ENCODE measurements at places on chromosomes 3 and 15. TPM values are rescaled to one million over a fixed set of nuclear protein-coding genes. Genes with fewer than 3 reads are reported as not detected.
A peak's percentile ranks its signal among the peaks of the same experiment; 100 is the strongest.

GRCh38 chr15:100495861-100496260 lies 32.9 kb downstream of the CERS3 start:
- peaks cover 5% of the 10 kb centered on the region for H3K27me3 ChIP-seq
- no peak overlapping the region for H3K4me3 ChIP-seq
- peaks cover 3% of the 10 kb centered on the region for H3K4me1 ChIP-seq
- H3K27ac ChIP-seq = no peak overlapping the region
- no peak for DNase-seq
- no peaks in the 10 kb centered on the region for H3K36me3 ChIP-seq

DNA sequence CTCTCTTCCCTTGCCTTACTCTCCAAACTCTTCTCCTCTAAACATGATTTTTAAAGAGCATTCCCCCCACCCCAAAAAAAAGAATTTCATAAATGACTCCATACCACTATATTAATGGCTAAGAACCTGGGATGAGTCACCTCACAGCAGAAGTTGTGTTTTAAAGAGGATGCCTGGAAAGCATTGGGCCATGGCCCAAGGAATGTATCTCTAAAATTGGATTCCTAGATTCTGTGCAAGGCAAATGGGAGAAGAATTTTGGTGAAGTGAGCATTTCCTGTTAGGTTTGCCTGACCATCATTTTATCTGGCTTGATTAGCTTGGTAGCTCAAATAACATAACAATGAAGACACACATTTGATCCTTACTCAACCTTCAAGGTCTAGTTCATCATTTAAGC lies 251.4 kb downstream of the NR1D2 start:
- no peak for DNase-seq
- no peak overlapping the region for H3K4me3 ChIP-seq
- H3K27me3 ChIP-seq = peaks cover 6% of the 10 kb centered on the region
- no peaks in the 10 kb centered on the region for H3K36me3 ChIP-seq

DNA sequence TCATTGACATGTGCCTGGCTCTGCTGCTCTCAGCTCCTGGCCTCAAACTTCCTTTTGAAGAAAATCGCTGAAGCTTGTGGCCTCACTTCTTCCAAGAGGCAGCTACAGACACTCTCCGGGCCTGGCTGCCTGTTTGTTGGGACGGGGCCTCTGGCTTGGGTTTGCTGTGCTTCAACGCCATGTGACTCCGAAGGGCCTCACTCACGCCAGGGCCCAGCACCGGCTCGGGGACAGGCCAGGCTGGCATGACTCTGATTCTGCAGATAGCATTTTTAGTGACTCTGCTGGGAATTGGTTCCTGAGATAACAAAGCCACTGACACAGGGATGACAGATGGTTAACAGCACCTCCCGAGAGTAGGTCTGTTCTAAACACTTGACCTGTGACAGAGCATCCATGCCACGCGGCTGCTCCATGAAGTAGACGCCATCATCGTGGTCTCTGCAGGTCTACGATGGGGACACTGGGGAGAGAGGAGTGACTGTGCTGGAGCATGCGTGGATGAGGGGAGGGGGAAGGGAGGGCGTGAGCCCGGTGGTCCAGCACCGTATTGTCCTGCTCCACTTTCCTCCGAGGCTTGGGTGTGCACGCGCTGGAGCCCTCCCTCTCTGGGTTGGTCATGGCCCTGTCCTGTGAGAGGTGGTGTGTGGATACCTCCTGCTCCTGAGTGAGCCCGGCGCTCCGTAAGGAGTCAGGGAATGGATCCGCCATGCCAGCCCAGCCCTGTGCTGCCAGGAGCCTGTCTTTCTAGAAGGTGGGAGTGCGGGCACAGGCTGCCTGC lies 133.6 kb downstream of the TJP1 start:
- H3K27me3 ChIP-seq = peaks cover 6% of the 10 kb centered on the region
- no peak overlapping the region for H3K4me3 ChIP-seq
- no peak for DNase-seq
- no peak overlapping the region for H3K27ac ChIP-seq
- no peaks in the 10 kb centered on the region for H3K4me1 ChIP-seq

DNA sequence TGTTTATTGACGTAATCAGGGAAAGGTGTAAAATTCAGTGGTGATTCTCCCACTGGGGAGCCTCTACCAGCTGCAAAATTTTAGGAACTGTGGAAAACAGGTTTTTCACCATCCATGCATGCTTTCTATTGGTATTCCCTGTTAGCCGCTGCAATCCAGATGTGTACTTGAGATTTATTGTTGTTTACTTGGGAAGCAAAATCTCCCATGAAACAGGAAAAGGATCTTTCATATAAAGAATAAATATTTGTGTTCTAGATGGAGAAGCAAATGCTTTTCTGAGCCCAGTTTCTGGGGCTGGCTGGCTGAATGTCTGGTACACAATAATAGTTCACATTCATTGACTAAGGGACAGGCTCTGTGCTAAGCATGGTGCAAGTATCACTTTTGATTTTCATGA lies 144.6 kb upstream of the RASGRP1 start:
- no peaks in the 10 kb centered on the region for H3K36me3 ChIP-seq
- no peak overlapping the region for H3K27ac ChIP-seq
- no peak overlapping the region for H3K4me3 ChIP-seq
- no peaks in the 10 kb centered on the region for H3K27me3 ChIP-seq
- DNase-seq = no peak

- DNase-seq = no peak
- no peaks in the 10 kb centered on the region for H3K36me3 ChIP-seq
- H3K27me3 ChIP-seq = no peaks in the 10 kb centered on the region
- H3K4me3 ChIP-seq = no peak overlapping the region
- H3K4me1 ChIP-seq = peaks cover 2% of the 10 kb centered on the region
These were observed 217.4 kb downstream of the DIPK2A start for GRCh38 chr3:144189044-144189443.

DNA sequence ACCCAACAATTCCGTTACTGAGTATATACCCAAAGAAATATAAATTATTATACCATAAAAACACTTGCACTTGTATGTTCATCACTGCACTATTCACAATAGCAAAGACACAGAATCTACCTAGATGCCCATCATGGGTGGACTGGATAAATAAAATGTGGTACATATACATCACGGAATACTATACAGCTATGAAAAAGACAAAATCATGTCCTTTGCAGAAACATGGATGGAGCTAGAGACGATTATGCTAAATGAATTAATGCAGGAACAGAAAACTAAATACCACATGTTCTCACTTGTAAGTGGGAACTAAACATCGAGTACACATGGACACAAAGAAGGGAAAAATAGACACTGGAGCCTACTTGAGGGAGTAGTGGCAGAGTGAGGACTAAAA lies 185.3 kb downstream of the PYDC2 start:
- no peaks in the 10 kb centered on the region for H3K4me1 ChIP-seq
- no peak overlapping the region for H3K27ac ChIP-seq
- no peaks in the 10 kb centered on the region for H3K36me3 ChIP-seq
- no peak overlapping the region for H3K4me3 ChIP-seq
- H3K27me3 ChIP-seq = no peaks in the 10 kb centered on the region

DNA sequence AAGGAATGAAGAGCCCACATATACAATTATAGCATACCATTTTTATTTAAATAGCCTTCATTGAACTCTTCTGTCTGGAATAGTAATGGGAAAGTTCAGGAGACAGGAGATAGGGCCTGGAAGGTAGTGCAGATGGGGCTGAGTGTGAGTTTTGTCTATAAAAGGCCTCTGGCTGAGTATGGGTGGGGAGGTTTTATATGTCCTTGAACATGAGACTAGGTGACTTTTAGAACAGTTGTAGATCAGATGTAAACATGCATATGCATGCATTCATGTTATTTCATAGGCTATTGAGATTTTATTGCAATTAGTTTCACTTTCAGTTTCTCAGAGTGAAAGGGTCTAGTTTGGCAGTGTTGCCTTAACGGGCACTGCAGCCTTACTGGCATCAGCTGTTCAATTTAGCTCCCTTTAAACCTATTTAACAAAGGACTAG lies 27.1 kb downstream of the CGGBP1 start:
- H3K4me3 ChIP-seq = peak overlapping the region; percentile 76
- H3K36me3 ChIP-seq = no peaks in the 10 kb centered on the region

GRCh38 chr15:68228971-68229385 lies 550 bp downstream of the CLN6 start:
- peak overlapping the region; percentile 83 for H3K4me3 ChIP-seq
- H3K4me1 ChIP-seq = peaks cover 36% of the 10 kb centered on the region
- H3K27me3 ChIP-seq = no peaks in the 10 kb centered on the region
- no peak for DNase-seq

GRCh38 chr3:60365360-60365759 lies 885.9 kb downstream of the FHIT start:
- DNase-seq = no peak
- no peak overlapping the region for H3K4me3 ChIP-seq
- no peaks in the 10 kb centered on the region for H3K36me3 ChIP-seq
- peaks cover 13% of the 10 kb centered on the region for H3K27me3 ChIP-seq
- peaks cover 18% of the 10 kb centered on the region for H3K4me1 ChIP-seq

DNA sequence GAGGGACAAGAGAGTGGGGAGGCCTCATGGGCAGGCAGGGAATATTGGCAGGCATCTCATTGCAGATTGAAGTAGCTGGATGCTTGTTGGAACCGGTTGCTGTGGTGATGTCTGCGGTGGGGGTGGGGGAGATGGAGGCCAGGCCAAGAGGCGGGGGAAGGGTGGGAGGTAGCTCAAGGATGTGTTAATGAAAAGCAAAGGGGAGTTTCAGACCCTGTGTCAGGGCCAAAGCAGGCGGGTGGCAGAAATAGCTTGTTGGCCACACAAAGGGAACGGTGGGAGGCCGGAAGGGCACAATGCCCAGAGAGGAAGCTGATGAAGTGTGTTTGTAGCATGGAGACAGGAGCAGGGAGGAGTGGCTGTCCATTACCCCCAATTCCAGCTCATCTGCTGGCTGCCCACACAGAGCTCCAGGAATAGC lies 28.0 kb downstream of the CCDC33 start:
- H3K36me3 ChIP-seq = no peaks in the 10 kb centered on the region
- H3K27ac ChIP-seq = no peak overlapping the region
- no peak for DNase-seq
- H3K4me1 ChIP-seq = no peaks in the 10 kb centered on the region
- H3K4me3 ChIP-seq = no peak overlapping the region
- peaks cover 26% of the 10 kb centered on the region for H3K27me3 ChIP-seq

DNA sequence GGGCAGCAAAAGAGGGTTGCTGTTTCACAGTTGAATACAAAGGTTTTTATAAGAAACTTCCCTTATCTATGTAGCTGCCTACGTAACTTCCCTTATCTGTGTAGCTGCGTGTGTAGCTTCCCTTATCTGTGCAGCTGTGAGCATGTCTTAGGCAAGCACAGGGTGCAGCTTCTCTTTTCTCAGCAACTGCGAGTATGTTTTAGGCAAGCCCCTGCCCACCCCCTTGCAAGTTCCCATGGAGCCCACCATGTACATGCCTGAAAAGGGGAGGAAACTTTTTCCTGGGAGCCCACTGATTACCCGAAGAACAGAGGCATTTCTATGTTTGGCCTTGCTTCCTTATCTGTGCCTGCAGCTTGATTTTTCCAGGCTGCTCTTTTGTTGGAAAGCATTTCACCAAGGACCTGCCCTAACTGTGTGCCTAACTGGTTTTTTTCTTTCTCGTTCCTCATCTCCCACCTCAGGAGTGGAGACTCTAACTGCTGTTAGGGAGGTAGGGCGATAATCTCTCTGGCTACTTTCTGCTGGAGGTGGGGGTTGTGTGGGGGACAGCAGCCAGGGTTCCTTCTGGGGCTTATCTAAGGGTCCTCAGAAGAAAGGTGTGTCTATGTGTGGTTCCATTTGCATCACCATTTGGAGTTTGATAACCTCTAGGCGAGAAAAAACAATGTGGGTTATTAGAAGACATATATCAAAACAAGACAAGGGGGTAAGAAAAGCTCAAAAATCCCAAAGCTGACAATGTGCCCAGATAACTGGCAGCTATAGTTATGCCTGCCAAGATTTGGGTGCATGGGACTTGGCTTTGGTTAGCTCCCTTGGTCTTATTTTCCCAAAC lies 26.0 kb downstream of the SORD start:
- H3K4me3 ChIP-seq = no peak overlapping the region
- no peak overlapping the region for H3K27ac ChIP-seq
- peaks cover 46% of the 10 kb centered on the region for H3K36me3 ChIP-seq
- H3K27me3 ChIP-seq = no peaks in the 10 kb centered on the region

GRCh38 chr3:16203671-16204629 lies 29.5 kb downstream of the GALNT15 start:
- peaks cover 23% of the 10 kb centered on the region for H3K4me1 ChIP-seq
- H3K27ac ChIP-seq = no peak overlapping the region
- no peaks in the 10 kb centered on the region for H3K36me3 ChIP-seq
- DNase-seq = no peak
- peaks cover 10% of the 10 kb centered on the region for H3K27me3 ChIP-seq

DNA sequence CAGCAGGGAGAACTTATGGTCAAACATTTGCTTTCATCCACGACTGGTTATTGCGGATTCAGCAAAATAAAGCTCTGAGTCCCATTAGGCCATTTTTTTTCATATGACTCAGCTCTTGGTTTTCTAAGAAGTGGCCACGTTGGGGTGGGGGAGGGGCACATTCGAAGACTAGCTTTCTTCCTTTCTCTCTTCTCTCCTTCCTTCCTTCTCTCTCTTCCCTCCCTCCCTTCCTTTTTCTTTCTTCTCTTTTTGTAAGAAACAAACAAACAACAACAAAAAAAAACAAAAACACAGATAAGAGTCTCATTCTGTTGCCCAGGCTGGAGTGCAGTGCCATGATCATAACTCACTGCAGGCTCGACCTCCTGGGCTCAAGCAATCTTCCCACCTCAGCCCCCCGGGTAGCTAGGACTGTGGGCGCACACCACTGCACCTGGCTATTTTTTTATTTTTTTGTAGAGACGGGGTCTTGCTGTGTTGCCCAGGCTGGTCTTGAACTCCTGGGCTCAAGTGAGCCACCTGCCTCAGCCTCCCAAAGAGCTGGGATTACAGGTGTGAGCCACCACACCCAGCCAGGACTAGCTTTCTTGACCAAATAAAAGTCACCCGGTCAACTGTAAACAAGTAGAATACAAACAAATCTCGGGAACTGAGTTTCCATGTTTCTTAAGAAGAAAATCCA lies 41.6 kb downstream of the ABCC5 start:
- no peaks in the 10 kb centered on the region for H3K27me3 ChIP-seq
- no peak overlapping the region for H3K27ac ChIP-seq
- no peaks in the 10 kb centered on the region for H3K4me1 ChIP-seq
- peaks cover 6% of the 10 kb centered on the region for H3K36me3 ChIP-seq
- no peak for DNase-seq

GRCh38 chr3:108171106-108171505 lies 51.1 kb downstream of the IFT57 start:
- H3K27ac ChIP-seq = no peak overlapping the region
- no peak for DNase-seq
- H3K27me3 ChIP-seq = no peaks in the 10 kb centered on the region
- H3K4me3 ChIP-seq = no peak overlapping the region

- no peak overlapping the region for H3K27ac ChIP-seq
- H3K36me3 ChIP-seq = no peaks in the 10 kb centered on the region
- H3K27me3 ChIP-seq = peaks cover 14% of the 10 kb centered on the region
- no peak overlapping the region for H3K4me3 ChIP-seq
- peaks cover 4% of the 10 kb centered on the region for H3K4me1 ChIP-seq
These were observed 54.9 kb downstream of the TRIM71 start for GRCh38 chr3:32872487-32873382.

GRCh38 chr15:78000091-78000926 lies 77.2 kb downstream of the TBC1D2B start:
- H3K4me1 ChIP-seq = peaks cover 15% of the 10 kb centered on the region
- DNase-seq = peak; percentile 87
- H3K36me3 ChIP-seq = peaks cover 39% of the 10 kb centered on the region
- H3K27ac ChIP-seq = no peak overlapping the region
- no peak overlapping the region for H3K4me3 ChIP-seq

HDC gene
- total RNA-seq = 0.87 TPM

BNIP2 gene
- total RNA-seq = 58.0 TPM

FYCO1 gene
- total RNA-seq = 14.0 TPM

C3orf22 gene
- not detected for total RNA-seq

LRTM1 gene
- not detected for total RNA-seq

PTPRG gene
- total RNA-seq = not detected
